Activated CD8-positive, alpha-beta T cell treated with anti-CD3 and anti-CD28 coated beads for 36 hours (primary cell): ENCODE measurements at places on chromosomes 3 and 15.

DNA sequence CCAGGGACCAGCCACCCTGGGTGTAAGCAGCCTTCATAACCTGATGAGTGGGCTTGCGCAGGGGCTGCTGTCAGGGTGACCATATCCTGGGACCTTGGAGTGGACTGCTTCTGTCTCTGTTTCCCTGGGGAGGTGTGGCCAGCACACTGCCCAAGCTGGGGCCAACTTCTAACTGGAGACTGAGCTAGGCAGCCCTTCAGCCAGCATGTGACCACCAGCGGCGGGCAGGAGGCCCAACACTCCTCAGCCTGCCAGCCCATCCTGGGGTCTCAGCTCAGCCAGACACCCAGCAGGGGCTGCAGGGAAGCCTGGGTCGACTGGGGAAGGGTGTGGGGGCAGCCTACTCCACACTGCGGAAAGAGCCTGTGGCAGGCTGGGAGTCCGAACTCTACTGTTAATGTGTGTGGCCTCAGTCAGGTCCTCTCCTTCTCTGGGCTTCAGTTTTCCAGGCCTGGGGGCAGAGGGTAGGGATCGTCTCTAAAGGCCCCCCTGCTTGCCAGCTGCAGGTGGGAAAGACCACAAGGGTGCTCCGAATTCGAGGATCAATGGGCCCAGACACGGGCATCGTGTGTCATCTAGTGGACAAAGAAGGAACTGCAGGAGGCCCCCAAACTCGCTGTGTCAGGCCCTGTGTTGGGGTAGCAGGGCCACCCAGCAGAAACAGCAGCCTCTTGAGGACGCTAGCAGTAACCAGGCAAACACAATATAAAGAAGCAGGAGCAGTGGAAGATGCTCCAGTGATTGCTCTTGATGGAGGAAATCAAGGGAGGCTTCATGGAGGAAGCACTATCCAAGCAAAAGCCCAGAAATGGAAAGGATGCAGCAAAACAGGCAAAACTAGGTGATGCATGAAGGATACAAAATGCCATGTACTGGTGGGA, 2.0 kb upstream of the SEMA3G start:
- DNase-seq: peak; percentile 85

DNA sequence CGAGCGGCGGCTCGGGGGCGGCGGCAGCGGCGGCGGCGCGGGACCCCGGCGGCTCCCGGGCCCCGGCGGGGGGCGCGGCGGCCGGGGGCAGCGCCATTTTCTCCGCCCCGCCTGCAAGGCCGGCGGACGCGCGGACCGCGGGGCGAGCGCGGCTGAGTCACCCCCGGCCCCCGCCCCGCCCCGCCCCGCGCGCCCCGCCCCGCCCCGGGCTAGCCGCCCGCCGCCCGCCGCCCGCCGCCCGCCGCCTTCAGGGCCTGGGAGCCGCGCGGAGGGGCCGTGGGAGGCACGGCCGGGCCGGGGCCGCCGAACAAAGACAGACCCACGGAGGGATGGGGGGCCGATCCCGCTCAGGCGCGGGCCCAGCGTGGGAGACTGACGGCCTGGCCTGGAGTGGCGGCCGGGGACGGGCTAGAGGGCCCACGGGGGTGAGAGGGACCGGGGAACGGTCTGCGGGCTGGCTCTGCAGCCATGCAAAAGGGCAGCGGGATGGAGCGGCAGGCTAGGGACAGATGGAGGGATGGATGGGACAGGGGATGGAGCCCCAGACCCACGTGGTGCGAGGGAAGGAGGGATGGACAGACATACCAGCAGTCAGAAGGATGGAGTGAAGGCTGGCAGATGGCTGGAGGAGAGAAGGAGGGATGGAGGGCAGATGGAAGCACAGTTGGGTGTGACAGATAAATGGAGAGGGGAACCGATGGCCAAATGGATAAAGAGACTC, at the start of gene EIF4E3:
EIF4E3 (minus strand) TSS at position 132 of the 721 bp plus-strand sequence; CDS start at position 97, 35 bp downstream.
- DNase-seq: peak; percentile 31

DNA sequence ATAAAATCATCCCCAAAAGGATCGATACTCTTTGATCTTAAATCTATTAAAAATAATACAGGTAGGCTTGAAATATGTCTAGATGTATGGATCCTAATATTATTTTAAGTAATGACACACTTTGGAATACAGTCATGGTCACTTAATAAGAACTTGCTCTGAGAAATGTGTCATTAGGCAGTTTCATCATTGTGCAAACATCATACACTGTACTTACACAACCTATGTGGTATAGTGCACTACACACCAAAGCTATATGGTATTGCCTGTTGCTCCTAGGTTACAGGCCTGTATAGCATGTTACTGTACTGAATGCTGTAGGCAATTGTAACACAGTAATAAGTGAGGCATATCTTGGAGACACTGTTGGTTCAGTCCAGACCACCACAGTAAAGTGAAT, 307.1 kb downstream of the RAP2B start:
- DNase-seq: no peak

GRCh38 chr3:36461597-36461996, 81.3 kb downstream of the STAC start:
- no peak for DNase-seq

DNA sequence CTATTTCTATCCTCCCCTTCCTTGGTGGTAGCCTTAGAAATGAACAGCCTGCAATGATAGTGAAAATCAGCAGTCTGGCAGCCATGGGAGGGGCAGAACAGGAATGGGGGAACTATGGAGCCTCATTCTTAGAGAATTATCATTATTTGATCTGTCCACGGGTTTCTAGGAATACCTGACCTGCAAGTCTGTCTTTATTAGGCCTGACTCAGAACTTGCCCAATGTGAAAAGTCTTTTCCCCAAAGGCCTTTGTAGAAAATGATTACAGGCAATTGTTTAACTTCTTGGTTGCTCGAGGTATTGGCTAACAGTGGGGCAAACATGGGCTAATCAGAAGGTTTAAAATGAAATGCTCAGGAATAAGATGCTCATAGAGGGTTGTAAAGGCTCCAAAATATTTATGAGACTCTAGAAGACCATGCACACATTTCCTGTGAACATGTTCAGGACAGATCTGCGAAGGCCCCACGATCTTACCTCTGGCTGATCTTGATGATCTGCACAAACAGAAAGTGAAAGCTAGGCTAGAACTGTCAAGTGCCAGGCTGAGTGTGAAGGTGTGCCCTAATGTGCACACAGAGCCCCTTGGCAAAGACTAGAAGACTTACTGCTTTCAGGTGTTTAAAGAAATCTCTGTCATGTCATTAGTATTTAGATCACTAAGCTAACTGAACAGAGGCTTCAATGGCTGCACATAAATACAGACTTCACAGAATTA, 39.6 kb upstream of the LAMP3 start:
- peak; percentile 48 for DNase-seq

- DNase-seq: no peak
These were observed 135.0 kb downstream of the TFG start for GRCh38 chr3:100844063-100844936.

DNA sequence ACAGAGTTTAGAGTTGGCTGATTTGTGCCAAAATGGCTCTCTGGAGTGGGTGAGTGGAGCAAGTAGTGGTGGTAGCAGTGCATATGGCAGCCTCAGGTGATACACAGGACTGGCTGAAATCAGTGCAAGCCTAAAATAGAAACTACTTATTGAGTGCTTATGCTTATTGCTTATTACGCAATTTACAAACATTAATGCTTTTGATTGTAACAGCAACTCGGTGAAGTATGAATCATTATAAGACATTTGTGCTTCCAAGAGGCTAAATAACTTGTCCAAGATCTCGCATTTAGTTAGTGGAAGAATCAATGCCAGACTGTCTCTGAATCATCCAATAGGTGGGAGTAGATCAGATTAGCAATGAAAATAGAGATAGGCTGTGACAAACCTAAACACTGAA, 353.8 kb downstream of the NAALADL2 start:
- no peak for DNase-seq

GRCh38 chr15:80785811-80786354, 6.7 kb downstream of the CEMIP start:
- DNase-seq: no peak

DNA sequence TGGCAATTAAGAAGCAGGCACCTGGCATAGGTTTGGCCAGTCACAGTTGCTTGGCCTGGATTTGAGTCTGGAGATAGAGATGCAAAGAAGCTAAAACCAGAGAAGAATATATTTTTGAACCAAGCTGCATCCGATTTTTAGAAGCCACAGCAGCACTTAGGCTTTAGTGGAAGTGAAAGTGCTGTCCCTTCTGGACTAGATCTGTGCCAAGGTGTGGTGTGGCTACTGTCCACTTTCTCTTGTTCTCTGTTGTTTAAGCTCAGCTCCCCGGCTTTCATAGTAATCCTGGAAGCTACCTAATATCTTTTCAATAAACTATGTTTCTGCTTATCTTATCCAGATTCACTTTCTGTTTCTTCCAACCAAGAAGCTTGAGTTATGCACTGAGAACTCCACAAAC, 183.4 kb upstream of the THRB start:
- DNase-seq: no peak

GRCh38 chr15:61517335-61517734, 288.2 kb upstream of the RORA start:
- no peak for DNase-seq

- no peak for DNase-seq
These were observed 7.7 kb downstream of the SKIC8 start for GRCh38 chr15:78291698-78292097.

GRCh38 chr15:71237456-71238188, 122.4 kb downstream of the THSD4 start:
- no peak for DNase-seq

DNA sequence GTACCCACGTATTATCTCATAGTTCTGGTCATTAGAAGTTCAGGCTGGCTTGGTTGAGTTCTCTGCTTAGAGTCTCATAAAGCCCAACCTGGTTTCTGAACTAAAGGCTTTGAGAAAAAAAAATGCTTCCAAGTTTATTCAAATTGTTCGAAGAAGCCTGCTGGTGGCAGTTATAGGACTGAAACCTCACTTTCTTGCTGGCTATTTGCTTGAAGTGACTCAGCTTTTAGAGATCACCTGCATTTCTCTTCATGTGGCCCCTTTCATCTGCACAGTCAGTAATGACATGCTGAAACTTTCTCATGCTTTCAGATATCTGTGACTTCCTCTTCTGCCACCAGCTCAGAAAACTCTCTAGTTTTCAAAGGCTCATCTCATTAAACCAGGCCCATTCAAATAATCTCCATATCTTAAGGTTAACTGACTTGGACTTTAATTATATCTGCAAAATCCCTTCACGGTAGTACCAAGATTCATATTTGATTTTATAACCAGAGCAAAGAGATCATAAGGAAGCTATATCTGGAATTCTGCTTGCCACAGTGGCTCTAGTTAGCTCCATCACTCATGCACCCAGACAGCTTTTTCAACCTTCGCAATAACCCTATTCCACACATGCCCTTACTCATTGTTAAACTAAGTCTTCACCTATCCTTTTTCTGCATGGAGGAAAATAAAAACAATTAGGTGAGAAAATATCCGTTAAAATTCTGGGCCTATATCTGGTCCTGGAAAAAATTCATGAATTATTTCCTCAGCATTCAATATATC, 433.8 kb upstream of the CBLB start:
- DNase-seq: peak; percentile 53

GRCh38 chr3:122461806-122462205, 45.9 kb upstream of the WDR5B start:
- DNase-seq: no peak

GRCh38 chr3:152823781-152824180, 11.2 kb upstream of the P2RY1 start:
- DNase-seq: no peak

DNA sequence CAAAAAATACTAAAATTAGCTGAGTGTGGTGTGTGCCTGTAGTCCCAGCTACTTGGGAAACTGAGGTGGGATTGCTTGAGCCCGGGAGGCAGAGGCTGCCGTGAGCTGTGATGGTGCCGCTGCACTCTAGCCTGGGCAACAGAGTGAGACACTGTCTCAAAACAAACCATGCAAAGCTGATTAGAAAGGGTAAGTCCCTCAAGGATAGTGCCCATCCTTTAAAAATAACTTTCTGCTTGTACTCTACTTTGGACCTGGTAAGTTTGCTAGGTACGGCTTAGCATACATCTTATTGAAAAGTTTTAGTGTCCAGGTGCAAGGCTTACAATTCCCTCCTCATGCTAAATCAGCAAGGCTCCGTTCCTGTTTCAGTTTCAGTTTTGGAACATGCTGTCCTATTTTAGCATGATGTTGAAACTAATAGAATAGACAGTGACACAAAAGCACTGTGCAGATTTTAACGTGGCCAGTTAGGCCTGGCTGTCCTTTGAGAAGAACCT, 21.4 kb downstream of the FEM1B start:
- peak; percentile 36 for DNase-seq

GRCh38 chr3:7607676-7608075, 746.8 kb downstream of the GRM7 start:
- DNase-seq: no peak

DNA sequence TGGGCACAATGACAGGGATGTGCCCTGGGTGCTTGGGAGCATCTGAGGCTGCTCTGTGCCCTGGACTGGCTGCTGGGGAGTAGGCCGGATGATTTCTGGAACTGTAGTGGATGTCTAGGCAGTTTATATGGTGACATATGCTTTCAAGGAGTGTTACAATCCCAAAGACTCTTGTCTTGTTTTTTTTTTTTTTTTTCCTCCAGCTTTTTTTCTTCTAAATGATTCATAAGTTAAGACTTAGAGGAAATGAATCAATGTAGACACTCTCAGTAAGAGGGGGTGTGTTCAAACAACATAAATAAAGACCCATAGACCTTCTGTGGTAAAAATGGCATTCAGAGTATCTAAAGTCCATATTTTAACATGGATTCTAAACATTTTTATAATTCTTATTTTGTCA, 706.1 kb upstream of the GOLIM4 start:
- no peak for DNase-seq

GRCh38 chr3:119322021-119322834, 28.0 kb downstream of the ARHGAP31 start:
- DNase-seq: no peak

DNA sequence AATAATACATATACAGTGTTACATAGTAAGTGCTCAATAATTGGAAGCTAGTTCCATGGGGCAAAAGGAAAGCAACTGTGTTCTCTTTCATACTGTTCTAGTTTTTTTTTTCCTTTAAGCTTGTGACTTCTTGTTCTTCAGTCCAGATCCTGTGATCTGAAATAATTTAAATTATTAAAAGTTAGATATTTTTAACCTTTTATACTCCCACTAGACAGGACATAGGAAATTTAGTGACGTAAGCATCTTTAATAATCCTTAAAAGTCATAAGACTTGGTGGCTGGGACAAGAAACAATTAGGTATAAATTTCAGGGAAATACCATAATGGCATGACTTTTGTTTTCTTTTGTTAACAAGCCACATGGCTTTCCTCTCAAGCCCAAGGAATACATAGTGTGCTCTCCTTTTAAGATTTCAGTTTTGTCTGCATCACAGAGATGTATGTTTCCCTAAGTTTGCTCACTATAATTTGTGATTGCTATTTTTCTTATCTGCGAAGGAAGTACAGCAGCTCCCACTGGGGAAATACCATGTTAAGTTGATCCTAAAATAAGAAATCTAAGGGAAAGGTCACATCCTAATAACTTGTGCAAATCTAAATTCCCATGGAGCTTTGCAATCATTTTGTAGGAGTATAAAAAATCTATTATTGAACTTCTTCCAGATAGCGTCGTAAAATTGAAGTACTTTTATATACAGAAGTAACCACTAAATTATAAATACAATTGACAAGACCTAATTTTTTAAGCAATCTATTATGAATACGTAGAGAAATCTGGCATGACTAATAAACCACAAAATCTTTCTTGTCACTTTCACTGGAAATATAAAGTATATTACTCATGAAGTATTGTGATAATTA, 30.1 kb downstream of the PPARG start:
- DNase-seq: no peak
